ENCODE measurements at places on chromosomes 2 and 18.

DNA sequence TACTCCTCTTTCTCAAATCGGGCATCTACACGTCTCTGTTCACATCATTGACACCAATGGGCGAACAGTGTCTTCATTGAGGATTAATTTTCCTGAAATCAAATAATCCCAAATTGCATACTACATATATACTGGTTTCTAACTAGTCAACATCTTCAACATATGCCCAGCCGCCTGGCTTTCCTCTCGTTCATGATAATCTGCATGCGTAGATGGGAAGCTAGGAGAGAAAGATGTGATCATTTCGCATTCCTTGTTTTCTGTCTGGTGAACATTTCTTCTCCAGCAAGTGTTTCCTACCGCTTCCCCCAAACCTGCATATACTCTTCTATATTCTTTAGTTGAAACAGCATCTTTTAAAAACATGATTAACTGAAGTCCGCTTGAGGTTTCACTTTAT is 7.4 kb downstream of the TWIST2 start:
- no peak for DNase-seq

DNA sequence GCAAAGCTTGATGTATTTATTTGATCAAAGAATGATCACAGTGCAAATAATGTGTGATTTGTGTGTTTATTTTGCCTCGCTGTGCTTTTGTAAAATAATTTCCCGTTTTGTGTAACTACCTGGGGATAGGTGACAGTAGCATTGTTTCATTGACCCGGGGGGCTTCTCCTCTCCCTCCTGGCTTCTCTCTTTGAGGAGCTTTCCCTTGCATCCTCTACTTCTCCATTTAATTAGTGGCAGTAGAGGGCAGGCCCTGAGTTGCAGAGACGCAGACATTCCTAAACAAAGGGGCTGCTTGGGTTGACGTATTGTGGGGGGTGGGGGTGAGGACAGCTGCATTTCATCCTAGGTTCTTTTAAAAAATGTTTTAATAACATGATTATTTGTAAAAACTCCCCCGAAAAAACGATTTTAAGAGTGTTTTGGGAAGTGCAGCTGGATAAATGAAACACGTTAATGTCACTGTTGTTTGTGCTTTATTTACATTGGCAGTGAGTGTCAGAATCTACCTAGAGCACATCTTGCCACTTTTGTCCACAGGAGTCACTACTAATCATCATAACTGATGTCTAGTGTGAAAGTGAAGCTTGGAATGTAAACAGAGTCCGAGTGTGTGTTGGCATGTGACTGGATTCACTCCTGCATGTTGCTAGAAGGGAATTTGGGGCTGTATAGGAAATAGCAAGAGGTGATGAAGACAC is 2.2 kb downstream of the NEDD4L start:
- DNase-seq, result peak; percentile 21

GRCh38 chr2:44955593-44956392 is 14.3 kb downstream of the SIX3 start:
- peak; percentile 67 for DNase-seq

DNA sequence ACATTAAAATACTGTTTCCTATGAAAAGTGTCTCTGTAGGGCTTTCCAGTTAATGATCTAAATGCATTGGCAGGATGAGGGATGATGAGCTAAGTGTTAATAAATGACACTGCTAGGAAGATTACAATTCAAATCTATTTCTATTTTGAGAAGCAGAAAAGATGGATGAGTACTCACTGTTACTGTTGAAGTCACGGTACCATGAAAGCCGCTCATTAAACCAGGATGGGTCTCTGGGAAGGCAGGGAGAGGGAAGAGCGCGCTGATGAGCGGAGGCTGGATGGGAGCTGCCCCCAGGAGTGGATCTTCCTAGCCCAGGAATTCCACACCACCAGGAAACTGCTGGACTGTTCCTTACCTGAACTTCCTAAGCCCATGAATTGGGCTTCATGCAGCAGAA is 27.1 kb upstream of the TXNDC2 start:
- no peak for DNase-seq

DNA sequence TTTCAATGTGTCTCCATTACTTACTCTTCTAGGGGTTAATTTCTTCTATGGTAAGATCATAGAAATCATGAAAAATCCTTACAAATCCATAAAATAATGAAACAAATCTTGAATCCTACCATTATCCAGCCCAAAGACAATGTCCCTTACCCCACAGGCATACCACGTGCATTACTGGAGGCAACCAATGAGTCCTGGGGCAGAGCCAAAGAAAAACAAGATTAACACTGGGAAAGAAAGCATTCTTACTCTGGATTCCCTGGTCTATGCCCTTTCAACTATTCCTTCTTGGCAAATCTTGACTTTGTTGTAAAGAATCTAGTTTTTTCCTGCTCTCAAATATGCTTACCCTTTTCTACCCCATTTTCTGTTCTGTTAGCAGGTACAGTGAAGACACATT is 3.1 kb upstream of the GALNT1 start:
- peak; percentile 27 for DNase-seq

GRCh38 chr2:226304308-226304707 is 495.3 kb downstream of the IRS1 start:
- no peak for DNase-seq

- peak; percentile 47 for DNase-seq
Observed at GRCh38 chr2:83069724-83070123, 1389.4 kb downstream of the SUCLG1 start.

GRCh38 chr18:40995529-40995928 is 959.5 kb upstream of the PIK3C3 start:
- DNase-seq, result no peak

GRCh38 chr2:34368304-34368703 is 769.2 kb upstream of the FAM98A start:
- no peak for DNase-seq

All from fibroblast of lung (primary cell).